ENCODE measurements at places on chromosomes 6 and 20. TPM values are rescaled to one million over a fixed set of nuclear protein-coding genes. Genes with fewer than 3 reads are reported as not detected.

Gene CNBD2
- total RNA-seq, result 6.8 TPM

Gene CFAP61
- total RNA-seq, result 0.37 TPM

Gene FOXS1
- 1.6 TPM for total RNA-seq

Gene HCK
- total RNA-seq, result 0.03 TPM

Gene SMIM29
- total RNA-seq, result 29.6 TPM

Gene JAG1
- 52.7 TPM for total RNA-seq

Gene PCMTD2
- 10.5 TPM for total RNA-seq

Gene GTF2H4
- 20.8 TPM for total RNA-seq

Gene ULBP2
- total RNA-seq, result 4.6 TPM

Gene DZANK1
- total RNA-seq, result 2.8 TPM

Gene FNDC11
- 0.11 TPM for total RNA-seq
